ENCODE measurements at places on chromosomes 5 and 9.

DNA sequence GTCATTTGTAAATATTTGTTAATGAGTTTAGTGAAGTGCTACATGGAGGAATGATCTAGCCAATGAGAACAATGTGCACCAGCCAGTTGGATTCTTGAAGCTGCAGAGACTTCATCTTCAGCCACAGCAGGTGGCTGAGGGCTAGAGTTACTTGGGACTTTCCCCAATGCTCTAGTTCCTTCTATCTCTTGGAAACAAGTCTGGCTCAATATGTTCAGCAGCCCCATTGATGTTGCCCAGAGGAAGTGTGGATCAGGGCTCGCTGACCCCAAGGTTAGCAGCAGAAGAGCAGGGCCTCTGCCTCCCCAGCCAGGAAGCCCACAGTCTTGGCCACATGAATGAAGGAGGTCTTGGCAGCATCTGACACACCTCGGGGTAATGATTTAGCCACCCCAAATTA lies 117.5 kb downstream of the SLC1A3 start:
- DNase-seq, result no peak

GRCh38 chr5:152086668-152087067 lies 162.0 kb upstream of the GLRA1 start:
- DNase-seq, result no peak

- no peak for DNase-seq
Observed at GRCh38 chr5:40572937-40573336, 106.8 kb upstream of the PTGER4 start.

DNA sequence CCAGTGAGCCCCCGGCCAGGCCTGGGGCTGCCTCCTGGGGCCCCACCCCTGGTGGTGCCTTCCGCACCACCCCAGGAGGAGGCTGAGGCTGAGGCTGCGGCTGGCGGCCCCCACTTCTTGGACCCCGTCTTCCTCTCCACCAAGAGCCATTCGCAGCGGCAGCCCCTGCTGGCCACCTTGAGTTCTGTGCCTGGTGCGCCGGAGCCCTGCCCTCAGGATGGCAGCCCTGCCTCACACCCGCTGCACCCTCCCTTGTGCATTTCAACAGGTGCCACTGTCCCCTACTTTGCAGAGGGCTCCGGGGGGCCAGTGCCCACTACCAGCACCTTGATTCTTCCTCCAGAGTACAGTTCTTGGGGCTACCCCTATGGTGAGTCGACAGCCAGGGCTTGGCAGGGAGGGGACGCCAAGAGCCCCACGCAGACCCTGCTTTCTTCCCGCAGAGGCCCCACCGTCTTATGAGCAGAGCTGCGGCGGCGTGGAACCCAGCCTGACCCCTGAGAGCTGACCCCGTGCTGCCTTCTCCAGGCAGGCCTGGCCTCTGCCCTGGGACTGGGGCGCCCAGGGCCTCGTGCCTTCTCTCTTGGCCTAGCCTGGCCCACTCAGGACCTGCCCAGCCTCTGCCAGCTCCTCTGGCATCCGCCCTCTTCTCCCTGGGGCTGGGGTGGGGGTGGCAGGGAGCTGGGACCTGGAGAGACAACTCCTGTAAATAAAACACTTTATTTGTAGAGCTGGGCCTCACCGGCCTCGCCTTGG lies 4.0 kb upstream of the EHMT1 start:
- DNase-seq, result no peak

DNA sequence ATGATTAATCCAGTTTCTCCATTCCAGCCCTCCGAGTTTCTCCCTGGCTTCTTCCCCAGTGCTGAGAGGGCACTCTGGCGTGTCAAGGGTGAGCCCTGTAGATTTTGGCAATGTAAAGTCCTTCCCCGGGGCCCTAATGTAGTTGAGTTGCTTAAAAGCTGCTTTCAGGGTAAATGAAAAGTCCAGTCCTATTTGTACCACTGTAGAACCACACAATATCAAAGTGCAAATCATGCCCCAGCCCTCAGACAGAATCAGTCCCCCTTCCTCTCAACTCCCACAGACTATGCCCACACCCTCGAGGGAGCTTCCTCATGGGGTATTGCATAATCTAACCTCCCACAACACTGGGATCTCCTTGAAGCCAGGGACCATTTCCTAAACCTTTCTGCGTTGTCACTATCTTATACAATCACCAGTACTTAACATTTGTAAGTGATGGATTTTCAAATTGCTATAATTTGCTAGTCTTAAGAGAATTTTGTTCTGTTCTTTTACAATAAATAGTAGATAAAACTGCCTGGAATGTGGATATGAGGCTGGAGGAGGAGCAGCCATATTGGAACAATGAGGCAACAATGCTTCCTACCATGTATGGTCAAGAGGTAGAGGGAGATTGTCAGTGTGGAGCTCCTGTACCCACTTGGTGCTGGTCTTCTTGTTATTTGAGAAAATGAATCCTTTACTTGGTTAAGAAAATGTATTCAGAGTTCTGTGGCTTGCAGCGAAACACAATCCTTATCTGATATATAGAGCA lies 34.4 kb downstream of the ZNF366 start:
- no peak for DNase-seq

DNA sequence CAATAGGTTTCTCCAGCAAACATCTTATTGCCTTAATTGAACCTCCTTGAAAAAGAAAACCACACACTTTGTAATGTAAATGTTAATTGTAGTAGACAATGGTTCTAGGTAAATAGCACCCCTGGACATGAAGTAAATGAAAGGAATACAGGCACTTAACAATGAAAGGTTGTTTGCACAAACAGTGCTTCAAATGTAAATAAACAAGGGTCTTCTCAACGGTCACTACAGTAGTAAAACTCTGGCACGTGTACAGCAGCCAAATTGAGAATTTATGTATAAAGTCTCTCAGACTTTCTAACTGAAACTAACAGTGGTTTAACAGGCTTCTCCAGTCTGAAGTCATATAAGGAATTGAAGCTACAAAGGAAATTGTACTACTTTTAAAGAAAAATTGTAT lies 218.3 kb downstream of the MEF2C start:
- no peak for DNase-seq

GRCh38 chr9:72680593-72681282 lies 159.3 kb downstream of the TMC1 start:
- DNase-seq, result no peak

DNA sequence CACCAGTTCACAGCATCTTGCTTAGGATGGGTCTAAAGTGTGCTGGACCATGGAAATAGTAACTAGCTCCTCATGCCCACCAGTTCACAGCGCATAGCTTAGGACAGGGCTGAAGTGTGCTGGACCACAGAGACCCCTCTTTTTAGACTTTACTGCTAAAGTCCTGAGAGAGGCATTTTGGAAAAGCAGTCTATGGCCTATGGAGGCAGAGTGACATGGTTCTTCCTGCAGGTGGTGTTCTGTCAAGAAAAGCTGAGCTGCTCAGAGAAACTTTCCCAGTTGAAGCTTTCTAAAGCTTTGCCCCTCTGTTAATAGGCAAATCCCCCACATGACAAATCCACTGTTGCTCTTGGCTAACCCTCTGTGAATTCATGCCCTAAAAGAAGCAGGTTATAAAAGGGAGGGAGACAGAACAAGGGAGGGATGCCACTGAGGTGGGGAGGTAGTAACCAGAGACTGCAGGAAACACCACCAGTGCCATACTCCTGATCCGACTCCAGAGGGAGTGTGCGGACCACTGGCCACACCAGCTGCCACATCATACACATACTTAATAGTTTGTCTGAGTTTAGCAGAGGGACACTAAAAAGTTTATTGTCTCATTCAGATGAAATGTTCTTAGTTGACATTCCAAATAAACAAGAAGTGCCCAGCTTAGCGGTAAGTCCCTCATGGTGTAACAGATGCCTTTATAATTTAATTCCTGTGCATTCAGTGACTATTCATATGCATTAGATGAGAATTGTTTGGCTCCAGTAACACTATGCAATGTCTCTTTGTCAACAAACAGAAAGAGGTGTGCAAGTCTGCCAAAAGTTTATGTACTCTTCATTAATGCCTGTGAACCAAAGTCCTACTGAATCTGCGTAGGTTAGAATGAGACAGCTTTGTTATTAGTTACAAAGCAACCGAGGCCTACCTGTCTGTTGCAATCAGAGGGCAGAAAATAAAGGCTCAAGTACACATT lies 236.2 kb upstream of the NFIL3 start:
- peak; percentile 67 for DNase-seq

GRCh38 chr5:5880077-5880763 lies 457.7 kb downstream of the ICE1 start:
- no peak for DNase-seq

- no peak for DNase-seq
Observed at GRCh38 chr5:173396311-173396993, 68.2 kb upstream of the STC2 start.

- DNase-seq, result no peak
Observed at GRCh38 chr9:71742703-71743102, 25.6 kb downstream of the CEMIP2 start.

DNA sequence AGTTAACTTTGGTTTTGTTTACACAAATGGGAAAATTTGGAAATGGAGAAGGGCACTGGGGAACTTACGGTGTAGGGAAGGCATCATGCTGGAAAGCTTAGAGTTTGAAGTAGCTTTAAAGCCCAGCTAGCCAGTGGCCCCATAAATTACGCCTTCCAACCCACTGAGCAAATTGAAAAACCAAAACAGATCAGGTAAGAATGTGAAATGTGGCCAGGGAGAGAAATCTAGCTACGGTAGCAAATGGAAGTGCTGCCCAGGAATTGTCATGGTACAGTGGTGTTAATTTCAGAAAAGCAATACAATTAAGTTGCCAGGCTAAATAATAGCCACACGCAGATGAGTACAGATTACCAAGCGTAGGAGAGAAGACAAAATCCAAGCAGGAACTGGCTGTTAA lies 654.8 kb downstream of the PRELID2 start:
- no peak for DNase-seq

- no peak for DNase-seq
Observed at GRCh38 chr5:93891491-93892480, 150.4 kb upstream of the POU5F2 start.

Measured in RWPE1 (cell line).